Thoracic aorta (tissue), 2 donors: ENCODE measurements at places on chromosomes 1 and 21. TPM values are rescaled to one million over a fixed set of nuclear protein-coding genes. Genes with fewer than 3 reads are reported as not detected.

GRCh38 chr1:115867216-115867615 lies 26.3 kb upstream of the NHLH2 start:
- no peak for DNase-seq

DNA sequence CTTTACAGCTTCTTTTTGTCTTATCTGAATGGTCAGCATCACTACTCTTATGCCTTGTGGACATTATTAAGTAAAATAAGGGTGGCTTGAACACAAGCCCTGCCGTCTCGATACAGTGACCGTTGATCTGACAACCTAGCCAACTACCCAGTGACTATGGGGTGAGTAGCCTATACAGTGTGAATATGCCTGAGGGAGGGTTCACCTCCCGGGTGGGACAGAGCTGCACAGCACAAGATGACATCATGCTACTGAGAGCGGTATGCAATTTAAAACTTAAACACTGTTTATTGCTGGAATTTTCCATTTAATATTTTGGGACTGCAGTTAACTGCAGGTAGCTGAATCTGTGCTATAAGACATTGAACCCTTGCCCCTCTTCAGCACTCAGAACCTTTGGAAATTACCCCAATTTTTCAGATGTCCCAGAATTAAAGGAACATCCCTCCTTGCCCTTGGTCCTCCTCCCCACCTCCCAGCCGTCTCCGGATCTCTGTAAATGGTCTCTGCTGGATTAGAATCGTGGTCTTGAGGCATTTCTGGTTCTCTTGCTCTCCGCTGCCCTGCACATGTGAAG lies 618.5 kb downstream of the PTPRU start:
- DNase-seq: no peak

- no peak for DNase-seq
Observed at GRCh38 chr1:227899141-227899819, 48.5 kb downstream of the WNT9A start.

DNA sequence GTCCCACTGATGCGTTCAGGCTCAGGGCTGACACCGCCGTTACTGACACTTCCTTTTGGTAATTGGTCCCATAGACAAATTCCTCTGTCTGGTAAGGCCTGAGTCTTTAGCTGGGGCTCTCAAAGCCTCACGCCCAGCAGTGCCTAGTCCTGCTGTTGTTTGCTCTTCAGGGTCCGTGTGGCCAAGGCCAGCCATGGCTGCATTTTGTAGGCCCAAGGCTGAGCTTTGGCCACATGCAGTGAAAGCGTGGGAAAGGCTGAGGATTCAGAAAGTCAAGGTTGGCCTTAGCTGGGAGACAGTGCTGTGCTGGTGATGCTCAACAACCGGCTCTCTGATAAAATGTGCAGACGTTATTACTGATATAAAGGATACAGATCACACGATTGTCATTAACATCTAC lies 63.5 kb upstream of the C1orf174 start:
- DNase-seq: no peak

- DNase-seq: no peak
Observed at GRCh38 chr21:41283211-41283818, 33.3 kb upstream of the FAM3B start.

DNA sequence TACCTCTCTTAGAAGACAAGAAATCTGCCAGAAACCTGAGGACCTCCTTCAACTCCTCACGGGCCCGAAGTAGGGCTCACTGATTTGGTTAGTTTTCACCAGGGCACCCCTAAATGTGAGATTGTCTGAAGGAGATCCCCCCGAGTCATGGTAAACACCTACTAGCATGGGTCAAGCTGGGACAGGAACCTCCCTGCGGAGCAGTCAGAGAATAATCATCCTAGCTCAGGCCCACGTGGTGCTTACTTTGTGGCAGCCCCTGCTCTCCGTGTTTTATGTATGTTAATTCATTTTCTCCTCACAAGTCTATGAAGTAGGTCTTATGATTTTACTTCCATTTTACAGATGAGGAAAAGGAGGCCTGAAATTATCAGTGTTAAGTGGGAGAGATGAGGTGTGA lies 138.2 kb downstream of the NTPCR start:
- no peak for DNase-seq

DNA sequence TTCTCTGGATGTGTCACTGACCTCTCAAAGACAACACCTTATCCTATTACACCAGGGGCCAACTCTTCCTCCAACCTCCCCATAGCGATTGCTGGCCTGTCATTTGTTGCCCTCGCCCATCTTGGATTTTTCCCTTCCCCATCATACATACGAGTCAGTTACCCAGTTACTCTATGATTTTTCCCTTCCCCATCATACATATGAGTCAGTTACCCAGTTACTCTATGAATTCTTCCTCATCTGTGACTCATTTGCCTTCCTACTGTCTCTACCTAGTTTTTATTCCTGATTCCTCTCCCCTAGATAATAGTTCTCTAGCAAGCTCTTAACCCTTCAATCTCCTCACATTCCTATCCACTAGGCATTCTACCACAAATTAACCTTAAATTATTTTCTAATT lies 178.8 kb downstream of the NR5A2 start:
- DNase-seq: no peak

GRCh38 chr1:165376041-165376810 lies 19.7 kb upstream of the LMX1A start:
- DNase-seq: peak; percentile 35

DNA sequence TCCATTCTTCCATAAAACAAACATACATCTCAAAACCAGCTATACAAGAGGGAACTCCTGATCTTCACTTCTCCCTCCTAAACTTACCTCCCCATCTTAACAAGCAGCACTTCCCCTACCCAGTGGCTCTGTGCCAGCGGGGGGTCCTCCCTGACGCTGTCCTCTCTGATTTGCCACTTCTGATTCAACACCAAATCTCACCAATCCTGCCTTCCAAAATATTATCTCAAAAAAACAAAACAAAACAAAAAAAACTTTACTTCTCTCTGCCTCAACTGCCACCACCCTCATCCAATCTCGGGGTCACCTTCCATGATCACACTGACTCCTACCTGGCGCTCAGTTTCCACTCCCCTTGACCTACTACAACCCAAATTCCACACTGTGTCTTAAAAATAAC lies 72.8 kb downstream of the SLC45A1 start:
- DNase-seq: no peak

- no peak for DNase-seq
Observed at GRCh38 chr1:155003766-155004351, 1.3 kb downstream of the ZBTB7B start.

GRCh38 chr1:12279728-12280464 lies 50.1 kb downstream of the VPS13D start:
- no peak for DNase-seq

GRCh38 chr1:175338387-175339135 lies 146.0 kb upstream of the KIAA0040 start:
- DNase-seq: no peak

- DNase-seq: no peak
Observed at GRCh38 chr21:33433001-33433400, 29.8 kb downstream of the IFNGR2 start.

- DNase-seq: no peak
Observed at GRCh38 chr1:29675481-29676263, 439.4 kb downstream of the PTPRU start.

DNA sequence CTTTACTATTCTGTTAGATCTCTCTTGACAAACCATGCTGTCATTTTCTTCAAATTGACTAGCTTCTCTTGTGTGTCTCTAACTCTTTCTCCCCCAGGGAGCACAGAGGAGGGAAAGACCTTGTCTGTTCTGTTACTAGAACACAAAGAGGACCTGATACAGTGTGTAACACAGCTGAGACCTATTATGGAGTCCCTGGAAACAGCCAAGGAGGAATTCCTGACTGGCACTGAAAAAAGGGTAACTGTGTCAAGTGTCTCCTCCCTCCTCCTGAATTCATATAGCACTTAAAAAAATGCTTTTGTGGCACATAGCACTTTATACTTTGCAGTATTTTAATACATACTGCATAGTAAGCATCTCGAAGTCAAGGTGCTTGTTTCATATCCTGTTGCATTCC lies 50.6 kb downstream of the ZBTB40 start:
- no peak for DNase-seq

DNA sequence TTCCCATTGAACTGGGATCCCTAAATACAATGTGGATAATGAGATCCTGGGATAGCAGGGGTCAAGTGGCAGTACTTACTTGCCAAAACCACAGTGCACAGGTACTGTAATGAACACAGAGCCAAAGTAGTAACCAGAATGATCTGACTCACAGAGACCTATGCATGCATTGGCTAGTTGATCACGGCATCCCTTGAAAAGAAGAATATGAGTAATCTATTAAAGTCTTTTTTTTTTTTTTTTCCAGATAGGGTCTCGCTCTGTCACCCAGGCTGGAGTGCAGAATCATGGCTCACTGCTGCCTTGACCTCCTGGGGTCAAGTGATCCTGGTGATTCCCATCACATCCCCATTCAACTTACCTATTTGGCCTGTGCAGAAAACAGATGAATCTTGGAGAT lies 29.4 kb upstream of the EIF4G3 start:
- no peak for DNase-seq

DNA sequence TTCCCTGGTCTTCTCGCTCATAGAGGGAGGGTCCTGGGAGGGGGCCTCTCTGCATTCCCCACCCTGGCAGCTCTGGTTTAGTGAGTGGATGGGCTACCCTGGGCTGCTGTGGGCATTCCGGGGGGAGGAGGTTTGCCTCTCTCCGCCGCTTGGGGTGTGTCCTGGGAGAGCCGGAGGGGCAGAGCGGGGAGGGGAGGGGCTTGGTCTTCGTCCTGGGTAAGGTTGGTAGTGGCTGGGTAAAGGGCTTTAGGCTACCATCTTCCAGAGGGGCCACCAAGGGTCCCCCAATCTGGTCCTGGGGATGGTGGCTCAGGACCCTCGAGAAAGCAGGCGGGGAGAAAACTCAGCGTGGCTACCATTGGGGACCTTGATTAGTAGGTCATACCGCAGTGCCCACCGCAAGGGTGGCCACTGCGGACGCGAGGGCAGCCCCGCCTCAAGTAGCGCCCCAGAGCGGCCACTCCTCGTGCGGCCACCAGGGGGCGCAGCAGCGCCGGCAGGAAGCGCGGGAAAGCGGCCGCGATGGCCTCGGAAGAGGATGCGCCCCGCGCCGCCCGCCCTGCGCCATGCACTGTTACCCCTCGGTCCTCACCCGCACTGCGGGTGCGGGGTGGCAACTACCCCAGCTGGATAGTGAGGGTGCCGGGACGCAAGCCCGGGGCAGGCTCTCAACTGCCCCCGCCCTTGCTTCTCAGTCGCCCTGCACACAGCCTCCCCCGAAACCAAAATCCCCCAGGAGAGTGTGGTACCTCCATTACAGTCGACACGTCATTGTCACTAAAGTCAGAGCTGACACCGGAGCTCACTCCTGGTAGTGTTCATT lies 44.1 kb upstream of the SLC25A33 start:
- no peak for DNase-seq

DNA sequence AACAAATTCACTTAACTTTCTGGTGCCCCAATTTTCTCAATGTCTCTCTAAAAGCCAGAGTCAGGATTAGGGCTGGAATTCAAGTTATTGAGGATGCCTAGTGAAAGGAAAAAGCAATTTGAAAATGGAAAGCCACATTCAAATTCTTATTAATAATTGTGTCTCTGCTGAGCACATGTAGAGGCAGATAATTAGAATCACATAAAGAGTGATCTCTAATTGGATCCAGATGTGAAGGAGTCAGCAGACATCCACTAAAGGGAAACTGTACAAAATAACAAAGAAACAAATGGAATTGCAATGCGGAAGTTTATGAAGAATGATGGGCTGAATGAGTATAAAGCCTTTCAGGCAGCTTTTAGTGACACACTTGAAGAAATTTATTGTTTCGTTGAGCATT lies 482.6 kb downstream of the TTLL7 start:
- DNase-seq: no peak

GRCh38 chr1:76944942-76945341 lies 77.7 kb downstream of the ST6GALNAC5 start:
- DNase-seq: no peak

DNA sequence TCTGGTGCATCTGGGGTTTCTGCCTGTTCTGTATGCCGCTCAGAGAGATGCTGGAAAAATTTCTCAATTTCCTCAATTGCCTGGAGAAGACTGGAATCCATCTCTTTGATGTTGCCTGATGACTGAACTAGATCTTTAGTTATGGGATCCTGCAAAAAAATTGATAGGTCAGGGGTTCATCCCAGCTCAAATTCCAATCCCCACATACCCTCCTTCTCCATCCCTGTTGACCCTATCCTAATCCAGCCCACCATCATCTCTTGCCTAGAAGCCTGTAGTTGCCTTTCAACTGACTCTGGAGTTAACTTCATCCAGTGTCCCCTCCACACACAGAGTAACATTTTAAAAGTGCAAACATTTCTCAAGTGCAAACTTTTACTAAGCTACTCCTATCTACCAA lies at the start of gene KLF18:
KLF18 (minus strand) TSS at position 101 of the 400 bp plus-strand sequence; CDS start at position 101, 0 bp downstream.
- no peak for DNase-seq

GRCh38 chr1:147924813-147925212 lies 3.4 kb upstream of the GPR89B start:
- DNase-seq: no peak

DNA sequence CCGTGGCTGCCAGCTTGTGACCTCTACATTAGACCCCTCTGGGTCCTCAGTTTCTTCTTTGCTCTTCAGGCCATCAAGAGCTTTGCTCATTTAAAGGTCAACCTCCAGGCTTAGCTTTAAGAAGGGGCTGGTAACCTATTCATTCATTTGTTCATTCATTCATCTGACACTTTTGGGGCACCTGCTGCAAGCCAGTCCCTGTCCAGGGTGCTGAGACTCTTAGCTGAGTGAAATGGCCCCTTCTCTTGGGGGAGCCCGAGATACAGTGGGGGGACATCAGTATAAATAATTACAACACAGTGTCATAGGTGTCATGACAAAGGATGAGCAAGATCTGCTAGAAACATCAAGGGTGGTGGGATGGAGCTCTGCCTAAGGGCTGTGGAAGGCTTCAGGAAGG lies 10.5 kb upstream of the TTC4 start:
- no peak for DNase-seq

- no peak for DNase-seq
Observed at GRCh38 chr1:177945943-177946650, 23.8 kb downstream of the SEC16B start.

Gene E2F2
- 0.35 TPM for total RNA-seq

Gene PTPRF
- 43.9 TPM for total RNA-seq

Gene DDX20
- 21.5 TPM for total RNA-seq

Gene GIPC2
- 1.6 TPM for total RNA-seq

Gene MAN1C1
- total RNA-seq: 21.0 TPM

Gene WNT3A
- total RNA-seq: not detected

Gene SLC19A1
- total RNA-seq: 6.1 TPM

Gene KAZN
- total RNA-seq: 30.3 TPM

Gene OR2AK2
- not detected for total RNA-seq

Gene IARS2
- total RNA-seq: 56.0 TPM

Gene IRF2BP2
- 114 TPM for total RNA-seq

Gene FCRL2
- not detected for total RNA-seq

Gene KRTAP19-1
- total RNA-seq: not detected

Gene TIE1
- total RNA-seq: 25.7 TPM

Gene SPRR2E
- not detected for total RNA-seq

Gene TMEM50B
- total RNA-seq: 79.9 TPM

Gene ALG14
- 1.6 TPM for total RNA-seq

Gene SERTAD4
- 5.8 TPM for total RNA-seq

Gene PM20D1
- 0.14 TPM for total RNA-seq

Gene HTR6
- not detected for total RNA-seq

Gene OR10Z1
- not detected for total RNA-seq
